ENCODE measurements at places on chromosomes 7 and 10.

DNA sequence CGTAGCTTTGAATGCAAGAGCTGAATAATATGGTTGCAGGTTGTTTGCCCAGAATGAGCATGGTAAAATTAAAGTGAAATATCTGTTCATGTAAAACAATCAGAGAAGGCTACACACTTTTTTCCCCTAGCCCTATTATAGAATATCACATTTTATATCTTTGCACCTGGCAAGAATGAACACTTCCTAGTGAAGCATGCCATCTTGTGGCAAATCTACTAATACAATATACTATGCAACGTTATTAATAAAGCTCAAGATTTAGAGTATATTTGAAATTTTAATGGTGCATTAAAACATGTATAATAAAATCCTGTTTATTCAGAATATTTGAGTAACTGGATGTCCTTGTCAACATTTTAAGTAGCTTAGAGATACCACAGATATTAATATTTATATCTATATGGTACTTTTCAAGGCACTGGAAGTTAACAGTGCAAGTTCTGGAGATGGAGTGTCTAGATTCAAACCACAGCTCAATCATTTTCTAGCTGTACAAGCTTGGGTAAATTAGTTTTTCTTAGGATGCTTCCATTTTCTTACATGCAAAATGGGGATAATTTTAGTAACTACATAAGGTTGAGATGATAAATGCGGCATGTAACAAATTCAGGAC is 643.1 kb upstream of the SEMA3D start:
- DNase-seq = no peak

DNA sequence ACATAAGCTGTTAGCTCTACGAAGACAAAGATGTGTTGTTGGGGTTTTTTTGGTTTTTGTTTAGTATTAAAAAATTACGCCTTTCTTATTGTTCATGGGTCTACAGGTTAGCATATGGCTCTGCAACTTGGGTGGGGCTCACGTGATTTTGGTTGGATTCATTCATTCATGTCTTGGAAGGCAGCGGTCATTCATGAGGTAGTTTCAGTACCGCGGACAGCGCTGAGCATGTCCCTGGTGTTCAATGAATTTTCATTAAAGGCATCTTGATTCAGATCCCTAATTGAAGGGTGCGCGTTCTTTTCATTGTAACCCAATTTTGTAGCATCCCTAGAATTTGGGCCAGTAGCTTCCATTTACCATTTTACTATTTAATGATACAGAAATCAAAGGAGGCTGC is 42.9 kb upstream of the TCERG1L start:
- no peak for DNase-seq

DNA sequence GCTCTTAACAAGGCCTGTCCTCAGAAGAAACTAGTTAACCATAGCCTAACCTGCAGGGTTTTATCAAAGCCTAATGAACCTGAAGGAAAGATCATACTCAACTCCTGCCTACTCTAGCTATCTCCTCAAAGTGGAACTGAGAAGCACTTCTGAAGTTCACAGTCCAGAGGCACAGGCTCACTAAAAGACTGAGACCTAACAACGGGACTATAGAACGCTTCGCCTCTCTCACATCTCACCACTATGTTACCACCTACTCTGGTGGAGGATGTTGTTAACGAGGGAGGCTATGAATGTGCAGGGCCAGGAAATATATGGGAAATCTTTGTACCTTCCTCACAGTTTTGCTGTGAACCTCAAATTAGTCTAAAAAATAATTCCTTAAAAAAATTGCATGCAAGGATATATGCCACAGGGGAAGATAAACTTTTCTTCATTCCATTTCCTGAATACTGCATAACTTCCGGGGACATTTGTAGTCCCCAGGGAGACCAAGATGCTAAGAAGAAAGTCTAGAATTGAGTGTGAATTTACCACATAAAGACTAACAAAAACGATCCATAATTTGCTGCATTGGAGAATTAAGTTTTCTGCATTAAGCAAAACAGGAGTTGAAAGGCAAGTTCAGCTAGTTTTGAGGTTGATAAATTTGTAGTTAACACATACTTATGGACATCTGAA is 21.6 kb downstream of the LIPJ start:
- no peak for DNase-seq

DNA sequence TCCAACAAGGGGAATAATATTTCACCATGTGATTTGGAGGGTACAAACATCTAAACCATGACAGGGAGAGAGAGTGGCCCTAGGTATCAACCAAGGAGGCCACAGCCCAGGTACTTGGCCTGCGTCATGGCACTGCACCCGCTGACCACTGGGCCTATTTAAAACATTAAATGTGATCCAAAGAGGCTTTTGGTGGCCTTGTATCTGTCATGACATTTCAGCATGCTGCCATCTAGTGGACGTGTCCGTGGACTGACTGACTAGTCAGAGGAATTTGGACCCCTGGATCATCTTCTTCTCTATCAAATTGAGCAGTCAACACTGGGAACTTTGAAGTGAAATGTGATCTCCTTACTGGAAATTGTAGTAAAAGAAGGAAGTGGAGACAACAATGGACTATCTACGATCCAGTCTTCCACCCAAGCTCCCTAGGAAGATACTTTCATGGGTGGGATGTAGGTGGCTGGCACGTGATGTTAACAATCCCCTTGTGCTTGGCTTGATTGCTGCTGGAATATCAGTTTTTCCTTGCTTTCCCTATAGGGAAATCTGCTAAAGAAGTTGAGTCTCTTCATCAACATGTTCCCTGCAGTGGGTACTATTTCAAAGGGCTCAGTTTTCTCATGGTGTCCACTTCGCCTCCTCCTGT is 24.6 kb upstream of the ITGA8 start:
- DNase-seq = no peak

DNA sequence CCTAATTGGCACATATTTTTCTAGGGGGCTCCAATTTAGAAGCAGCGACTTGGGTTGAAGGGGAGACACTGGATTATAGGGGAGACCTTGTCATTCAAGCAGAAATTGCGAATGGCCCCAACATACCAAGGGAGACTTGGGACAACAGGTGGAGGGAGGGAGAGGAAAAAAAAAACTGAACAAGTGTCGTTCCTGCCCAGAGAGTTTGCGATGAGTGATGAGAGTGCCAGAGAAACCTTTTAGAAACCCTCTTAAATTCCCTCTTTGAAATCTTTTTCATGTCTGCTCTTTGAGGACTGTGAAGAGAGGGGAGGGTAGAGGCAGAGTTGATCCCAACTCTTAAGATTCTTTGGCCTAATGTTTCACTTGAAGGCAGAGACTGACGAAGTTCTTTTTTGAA is 24.3 kb downstream of the RBM20 start:
- DNase-seq = no peak

DNA sequence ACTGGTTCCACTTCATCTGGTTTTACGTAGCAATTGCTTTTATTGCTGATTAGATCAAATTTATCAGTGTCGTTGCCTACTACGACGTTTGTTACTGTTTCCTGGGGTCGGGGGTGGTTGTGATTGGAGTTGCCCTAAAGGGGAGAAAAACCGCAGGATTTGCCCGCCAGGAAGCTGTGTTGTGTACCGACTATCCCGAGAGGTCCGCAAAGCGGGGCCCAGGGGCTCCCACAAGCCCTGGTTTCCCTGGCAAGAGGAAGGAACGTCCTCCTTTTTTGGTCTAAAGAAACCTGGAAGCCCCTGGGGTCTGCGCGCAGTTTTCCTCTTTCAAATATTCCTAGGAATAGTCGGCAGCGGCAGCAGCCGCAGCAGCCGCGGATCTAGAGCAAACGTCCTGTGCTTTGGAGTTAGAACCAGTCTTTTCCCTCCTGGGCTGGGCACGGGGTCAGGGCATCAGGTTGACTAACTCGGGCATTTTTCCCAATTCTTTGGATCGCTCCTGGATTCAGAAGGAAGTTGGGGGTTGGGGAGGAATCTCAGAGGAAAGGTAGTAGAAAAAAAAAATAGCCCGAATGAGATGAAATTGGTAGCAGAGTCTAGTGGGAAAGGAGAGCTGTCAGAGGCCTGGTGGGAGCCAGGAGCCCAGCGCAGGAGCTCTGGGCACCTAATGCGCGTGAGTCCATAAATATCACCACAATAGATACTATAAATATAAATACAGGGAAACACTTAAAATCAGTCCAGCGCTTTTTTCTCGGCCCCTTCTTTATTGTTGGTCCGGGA is 4.6 kb downstream of the VAX1 start:
- no peak for DNase-seq

- DNase-seq = no peak
These were observed 4.2 kb downstream of the NUB1 start for GRCh38 chr7:151345576-151346469.

DNA sequence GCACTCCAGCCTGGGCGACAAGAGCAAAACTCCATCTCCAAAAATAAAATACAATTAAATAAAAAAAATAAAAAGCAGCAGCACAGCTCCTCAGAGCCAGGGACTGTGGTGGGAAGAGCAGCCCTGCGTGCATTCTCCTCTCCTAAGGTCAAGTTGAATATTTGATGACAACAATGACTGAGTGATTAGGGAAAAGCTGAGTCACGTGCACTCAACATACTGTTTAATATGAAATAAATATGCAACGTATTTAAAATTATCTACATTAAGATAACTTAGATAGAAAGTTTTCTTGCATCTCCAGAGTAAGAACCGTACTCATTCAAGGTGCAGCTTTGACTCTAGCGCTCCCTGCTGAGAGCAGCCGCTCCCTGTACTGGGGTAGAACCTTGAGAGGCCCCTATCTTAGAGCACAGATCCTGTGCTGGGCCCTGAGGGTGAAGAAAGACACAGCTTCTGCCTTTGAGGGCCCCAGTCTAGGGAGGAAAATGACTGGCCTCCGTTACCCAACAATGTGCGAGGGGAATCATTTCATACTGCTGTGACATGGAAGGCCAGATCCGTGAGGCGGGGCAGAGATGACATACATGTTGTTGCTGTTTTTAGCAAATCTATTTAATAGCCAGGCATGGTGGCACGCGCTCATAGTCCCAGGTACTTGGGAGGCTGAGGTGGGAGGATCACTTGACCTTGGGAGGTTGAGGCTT is 81.1 kb downstream of the SVIL start:
- no peak for DNase-seq

GRCh38 chr10:25805986-25806385 is 128.0 kb upstream of the MYO3A start:
- DNase-seq = no peak

DNA sequence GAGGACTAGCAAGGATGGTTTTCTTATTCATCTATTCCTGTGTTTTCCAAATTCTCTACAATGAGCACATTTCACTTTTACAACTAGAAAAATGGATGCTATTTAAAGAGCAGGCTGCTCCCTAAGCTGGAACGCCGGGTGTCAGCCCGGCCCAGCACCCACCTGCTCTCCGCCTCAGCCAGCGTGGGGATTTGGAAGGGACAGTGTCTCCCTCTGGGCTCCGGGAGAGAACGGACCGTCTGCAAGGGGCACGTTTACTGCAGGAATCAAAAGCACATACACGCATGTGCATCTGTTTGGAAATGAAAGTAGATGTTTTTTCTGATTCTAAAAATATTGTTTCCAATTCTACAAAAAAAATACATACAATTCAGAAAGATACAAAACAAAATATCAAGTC is 2.3 kb upstream of the JAKMIP3 start:
- DNase-seq = no peak

- no peak for DNase-seq
These were observed 118.2 kb downstream of the ANK3 start for GRCh38 chr10:60271319-60272040.

- DNase-seq = no peak
These were observed 31.6 kb downstream of the GARIN1A start for GRCh38 chr7:128703609-128704241.

All from stimulated activated CD8-positive, alpha-beta memory T cell treated with anti-CD3 and anti-CD28 coated beads, Interleukin-15, amount 100 ng/mL, for 4 hours (primary cell).